ENCODE measurements at places on chromosomes 7 and 10.

DNA sequence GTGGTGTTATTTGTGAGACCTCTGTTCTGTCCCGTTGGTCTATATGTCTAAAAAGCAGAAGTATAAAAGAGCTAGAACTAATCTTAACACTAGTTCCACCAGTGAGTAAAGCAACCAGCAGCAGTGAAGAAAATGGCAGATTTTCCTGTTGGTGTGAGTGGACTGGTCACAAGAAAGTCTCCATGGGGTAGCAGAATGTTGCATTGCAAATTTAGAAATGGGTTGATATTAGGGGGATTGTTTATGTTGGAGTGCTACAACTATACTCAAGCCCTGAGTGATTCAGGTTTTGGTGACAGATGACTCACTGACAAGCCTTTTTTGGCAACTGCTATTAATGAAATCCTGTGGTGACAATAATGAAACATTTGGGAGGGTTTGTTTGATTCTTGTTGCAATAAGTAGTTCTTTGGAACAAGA is 5.6 kb downstream of the AVL9 start:
- DNase-seq = peak; percentile 55

DNA sequence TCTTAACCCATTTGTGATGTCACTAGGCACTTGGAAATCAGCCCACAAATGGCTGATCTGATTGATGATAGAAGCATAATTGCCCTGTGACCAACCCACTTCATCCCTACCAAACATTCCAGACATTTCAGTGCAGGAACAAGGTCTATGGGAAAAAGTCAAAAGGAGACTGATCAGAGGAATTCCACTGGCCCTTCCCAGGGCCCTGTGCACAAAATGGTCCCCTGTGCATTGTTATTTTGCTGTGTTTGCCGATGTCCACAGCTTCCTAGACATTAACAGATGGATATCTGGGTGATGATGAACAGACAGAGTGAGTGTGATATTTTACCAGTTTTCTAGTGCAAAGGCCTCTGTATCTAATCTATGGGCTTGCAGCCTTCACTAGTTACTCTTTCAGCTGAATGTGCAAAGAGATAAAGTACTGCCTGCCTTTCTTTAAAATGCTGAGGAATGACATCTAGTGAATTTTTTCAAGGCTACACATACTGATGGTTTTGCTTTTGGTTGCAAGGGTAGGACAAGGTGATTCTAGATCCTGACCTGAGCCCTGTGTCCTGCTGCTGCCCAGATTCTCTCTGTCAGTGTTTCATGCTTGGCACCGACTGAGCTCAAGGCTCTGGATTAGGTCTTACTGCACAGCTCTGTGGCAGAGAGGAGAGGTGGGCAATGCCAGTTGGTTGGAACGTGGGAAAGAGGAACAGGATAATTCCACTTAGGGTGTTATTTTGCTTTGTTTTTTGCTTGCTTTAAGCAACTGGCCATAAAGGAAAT is 55.4 kb downstream of the CALD1 start:
- DNase-seq = peak; percentile 66

- no peak for DNase-seq
These were observed 389.1 kb downstream of the PAXIP1 start for GRCh38 chr7:154613811-154614210.

DNA sequence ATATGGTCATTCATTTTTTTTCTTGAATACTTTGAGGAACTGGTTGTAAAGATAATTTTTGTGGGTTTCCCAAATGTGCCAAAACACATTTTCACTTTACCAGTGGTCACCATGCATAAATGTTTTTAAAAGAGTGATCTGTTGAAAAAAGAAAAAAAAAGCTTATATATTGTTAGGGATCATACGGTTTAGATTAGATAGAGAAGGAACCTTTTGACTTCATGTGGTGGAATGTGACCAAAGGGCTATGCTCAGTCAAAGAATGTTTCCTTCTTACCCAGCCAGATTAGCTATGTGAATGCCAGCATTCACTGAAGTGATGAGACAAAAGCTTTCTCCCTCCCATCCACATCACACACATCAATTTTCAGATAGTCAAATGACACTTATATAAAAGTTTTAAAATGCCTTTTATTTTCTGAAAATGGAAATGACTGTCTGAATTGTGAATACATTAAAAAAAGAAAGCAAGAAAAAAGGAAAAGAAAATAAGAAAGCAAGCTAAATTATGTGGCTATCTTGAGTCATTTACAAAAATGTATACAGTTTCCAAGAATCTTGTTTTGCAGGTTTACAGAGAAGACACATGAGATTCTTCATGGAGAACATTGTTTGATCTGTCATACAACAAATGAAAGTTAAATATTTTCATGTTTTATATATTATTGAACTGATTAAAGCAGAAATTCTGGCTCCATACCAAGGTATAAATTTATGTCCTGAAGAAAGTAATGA is 8.6 kb upstream of the CPED1 start:
- DNase-seq = no peak

DNA sequence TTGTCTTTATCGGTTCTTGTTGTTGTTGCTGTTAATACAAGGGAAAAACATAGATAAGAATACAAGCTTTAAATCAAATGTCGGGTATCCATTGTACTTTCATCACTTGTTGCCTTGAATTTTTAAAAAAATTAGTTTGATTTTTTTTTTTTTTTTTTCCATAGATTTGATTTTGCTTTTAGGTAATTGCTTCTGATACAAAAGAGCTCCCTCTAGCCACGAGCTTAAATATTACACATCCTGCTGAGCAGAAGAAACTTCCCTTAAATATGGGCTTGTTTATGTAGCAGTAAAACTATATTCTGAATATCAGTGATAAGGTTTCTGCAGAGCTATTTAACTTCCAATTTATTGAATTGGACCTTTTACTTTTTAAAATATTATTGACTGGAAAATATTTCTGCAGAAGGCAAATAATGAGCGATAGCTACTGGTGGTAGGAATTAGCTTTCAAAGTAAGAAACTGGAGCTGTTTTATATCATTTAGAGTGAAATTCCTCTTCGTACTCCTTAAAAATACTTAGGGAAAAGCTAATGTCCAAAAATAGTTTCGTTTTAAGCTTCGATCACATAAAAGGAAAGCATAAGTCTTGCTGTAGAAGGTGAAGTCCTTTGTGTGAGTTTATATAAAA is 216.9 kb downstream of the POLR1F start:
- peak; percentile 75 for DNase-seq

DNA sequence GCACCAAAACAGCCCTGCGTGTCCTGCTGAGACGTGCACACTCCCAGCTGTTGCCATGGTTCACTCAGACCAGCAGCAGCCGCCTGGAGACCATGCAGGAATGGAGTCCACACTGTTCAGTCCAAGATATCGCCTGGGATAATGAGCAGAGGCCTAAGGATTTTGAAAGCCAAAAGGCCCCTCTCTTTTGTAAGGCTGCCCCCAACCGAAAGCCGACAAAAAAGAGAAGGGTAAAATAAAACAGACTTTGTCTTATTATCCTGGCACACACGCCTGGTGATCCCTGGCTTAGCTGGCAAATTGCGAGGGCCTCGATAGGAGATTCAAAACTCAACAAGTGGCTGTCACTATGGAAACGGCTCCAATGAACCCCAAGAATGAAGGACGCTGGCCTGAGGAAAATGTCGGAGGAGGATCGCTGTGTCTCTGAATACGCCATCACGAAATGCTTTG is 263.6 kb downstream of the SKIDA1 start:
- DNase-seq = no peak

DNA sequence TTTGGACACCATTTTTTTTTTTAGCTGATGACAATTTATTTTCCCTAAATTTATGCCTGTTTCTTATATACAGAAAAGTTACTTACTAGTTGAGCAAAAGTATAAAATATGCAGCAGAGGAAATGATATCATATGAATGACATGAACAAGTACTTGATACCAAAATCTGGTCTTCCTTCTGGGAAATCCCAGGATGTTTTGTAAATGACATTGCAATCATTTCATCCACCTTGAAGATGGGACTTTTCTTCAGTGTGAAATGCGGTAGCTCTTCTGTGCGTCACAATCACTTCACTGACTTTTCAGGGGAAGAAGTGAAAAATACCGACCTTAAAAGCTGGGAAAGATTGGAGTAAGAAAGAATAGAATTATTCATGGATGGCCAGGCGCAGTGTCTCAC is 23.8 kb downstream of the C1QL3 start:
- no peak for DNase-seq

DNA sequence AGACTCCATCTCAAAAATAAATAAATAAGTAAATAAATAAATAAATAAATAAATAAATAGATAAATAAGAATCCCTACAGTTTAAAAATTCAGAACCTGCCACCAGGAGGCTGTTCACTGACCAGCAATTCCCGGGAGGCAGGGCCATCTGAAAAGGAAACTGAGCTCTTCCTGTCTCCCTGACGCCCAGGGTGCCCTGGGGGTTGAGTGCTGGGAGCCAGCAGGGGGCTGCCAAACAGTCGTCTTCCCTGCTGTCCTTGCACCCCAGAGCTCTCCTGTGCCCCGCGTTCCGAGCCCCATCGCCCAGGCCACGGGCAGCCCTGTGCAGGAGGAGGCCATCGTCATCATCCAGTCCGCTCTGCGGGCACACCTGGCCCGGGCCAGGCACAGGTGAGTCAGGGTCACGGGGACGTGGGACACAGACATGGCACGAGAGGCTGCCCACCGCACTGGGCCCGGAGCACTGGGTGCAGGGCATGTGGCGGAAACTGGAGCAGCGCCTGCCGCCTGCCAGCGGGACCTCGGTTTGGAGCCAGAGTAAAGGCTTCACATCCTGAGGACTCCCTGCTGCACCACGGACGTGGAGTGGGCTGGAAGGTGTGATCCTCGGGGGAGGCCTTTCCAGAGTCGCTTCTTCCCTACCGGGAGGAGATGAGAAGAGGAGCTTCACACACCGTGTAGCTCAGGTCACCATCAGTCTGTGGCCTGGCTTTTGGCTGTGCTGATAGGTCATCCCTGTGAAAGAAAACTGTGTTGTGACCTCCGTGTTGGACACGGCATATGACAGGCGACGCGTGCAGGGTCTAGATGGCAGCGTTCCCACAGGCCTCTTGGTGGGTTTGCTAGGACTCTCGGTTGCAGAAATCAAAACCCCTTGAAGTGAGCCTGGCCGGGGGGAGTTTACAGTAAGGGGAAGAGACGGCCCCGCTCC is 25.9 kb upstream of the TTYH3 start:
- DNase-seq = no peak

DNA sequence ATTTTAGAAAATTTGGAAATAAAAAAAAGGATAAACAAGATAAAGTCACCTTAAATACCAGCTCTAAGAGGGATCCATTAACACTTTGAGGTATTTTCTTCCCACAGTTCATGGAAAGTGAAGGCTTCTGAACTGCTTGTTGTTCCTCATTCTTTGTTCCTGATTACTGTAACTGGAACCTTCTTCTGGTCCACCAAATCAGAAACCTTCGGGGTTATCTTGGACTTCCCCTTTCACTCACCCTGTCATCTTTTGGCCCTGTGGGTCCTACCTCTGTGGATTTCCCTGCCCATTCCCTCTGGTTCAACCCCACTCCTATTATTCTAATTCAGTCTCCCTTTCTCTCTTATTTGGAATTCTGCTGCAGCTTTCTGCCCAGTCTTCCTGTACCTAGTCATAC is 116.5 kb upstream of the PRPS1L1 start:
- DNase-seq = no peak

DNA sequence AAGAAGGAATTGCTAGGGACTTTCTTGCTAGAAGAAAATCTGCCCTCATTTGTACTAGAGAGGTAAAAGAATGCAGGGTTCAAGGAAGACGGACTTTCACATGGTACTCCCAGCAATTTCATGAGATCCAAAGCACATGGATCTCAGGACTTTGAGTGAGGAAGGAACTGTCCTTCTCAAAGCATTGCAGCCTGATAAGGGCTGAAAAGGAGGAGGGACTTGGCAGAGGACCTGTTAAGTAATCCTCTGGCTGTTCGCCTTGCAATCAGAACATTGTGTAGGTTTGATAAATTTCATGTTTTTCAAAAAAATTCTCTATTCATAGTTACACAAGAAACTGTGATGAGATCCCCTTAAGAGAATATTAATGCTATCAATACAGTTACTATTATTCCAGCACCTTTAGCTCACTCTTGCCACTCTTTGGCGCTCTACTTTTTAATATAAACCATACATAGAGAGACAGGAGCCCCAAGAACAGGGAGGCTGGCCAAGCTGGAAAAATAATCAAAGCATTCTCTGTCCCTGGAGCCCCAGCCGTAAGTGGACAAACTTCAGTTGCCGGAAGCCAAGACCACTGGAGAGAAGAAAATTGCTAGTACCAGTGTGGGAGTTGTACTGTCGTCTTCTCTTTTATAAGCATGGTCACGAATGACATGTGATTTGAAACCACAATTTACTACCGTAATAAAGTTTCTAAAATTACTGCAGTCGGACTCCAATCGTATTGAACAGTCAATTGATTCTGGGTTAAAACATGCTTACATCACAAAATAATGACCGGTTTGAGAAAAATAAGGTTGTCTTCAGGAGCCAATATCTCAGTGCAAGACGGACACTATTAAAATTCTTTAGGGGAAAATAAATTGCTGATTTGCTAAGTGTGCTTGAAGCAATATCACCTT is 424.4 kb downstream of the SDK1 start:
- peak; percentile 41 for DNase-seq

GRCh38 chr10:26714415-26715136 is 17.1 kb downstream of the PDSS1 start:
- DNase-seq = no peak

DNA sequence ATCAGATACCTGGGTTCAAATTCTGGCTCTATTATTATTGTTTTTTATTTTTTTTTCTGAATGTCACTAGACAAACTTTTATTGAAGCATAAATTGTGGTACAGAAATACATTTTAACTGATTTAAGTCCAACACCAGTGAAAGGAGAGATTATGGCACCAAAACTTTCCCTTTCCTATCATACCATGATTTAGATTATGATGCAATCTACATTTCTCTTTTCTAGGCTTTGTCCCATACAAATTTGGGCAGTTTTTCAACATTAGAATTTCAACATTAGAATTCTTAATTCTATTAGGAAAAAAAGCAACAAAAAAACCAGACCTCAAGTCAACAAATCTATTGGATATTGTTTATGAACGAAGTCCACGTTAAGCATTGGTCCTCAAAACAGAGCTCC is 11.0 kb downstream of the AS3MT start:
- no peak for DNase-seq

- DNase-seq = no peak
These were observed 3.1 kb upstream of the MRC1 start for GRCh38 chr10:17805921-17806577.

DNA sequence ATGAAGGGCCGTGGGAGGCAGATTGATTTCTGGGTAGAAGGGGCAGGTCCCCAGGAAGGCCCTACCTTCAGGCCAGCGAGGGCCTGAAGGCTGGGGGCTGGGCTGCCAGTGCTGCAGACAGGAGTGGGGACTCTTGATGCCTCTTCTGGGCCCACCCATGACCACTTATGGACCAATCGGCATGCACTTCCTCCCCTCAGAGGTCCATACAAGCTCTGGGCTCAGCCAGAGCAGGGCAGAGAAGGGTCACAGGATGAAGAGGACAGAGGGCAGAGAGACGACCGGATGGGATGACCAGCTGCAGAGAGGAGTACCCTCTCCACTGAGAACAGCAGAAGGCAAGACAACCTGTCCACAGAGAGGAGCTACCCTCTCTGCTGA is 120.1 kb downstream of the DYNC2I1 start:
- peak; percentile 17 for DNase-seq

DNA sequence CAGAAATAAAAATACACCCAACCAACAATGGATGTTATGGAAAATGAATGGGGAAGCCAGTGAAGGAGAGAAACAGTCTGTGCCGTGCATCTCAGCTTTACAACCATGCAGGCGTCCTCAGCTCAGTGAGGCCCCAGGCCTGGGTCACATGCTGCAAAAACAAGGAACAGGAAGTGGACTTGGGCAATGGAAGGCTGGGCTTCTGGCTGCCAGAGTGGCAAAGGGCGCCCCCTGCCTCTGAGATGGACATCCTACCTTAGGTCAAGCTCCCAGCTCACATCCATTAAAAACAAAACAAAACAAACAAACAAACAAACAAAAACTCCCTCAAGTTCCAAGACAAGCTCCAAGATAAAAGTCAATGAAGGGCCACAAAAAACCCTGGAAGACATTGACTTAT is 54.7 kb upstream of the AFAP1L2 start:
- DNase-seq = peak; percentile 48
